T-helper 2 cell (primary cell): ENCODE measurements at places on chromosomes 5 and 9.

- no peak for DNase-seq
Measured at GRCh38 chr9:105425816-105426433, 21.9 kb upstream of the FSD1L start.

DNA sequence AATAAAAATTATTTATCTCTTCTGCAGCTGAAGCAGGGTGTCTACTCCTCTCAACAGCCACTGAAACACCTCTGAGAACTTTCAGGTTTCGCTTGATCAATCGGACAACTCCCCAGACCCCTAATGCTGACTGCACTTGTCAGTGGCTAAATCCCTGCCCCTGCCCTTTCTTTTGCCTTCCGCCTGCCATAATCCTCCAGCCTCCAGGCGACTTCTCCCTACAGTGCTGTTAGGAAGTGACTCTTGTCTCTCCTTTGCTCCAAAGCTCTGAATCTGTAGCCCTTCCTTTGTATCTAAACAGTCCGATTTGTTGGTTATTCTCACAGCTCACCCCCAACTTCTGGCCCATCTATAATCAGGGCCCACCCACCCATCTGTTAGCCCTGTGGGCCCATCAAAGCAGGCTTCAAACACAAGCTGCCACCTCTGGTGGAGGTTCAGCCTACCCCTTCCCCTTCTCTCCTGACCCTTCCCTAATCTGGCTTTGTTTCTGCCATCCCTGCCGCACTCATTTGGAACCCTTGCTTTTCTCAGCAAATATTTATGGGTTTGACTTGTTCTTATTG is 53.7 kb upstream of the IFNK start:
- DNase-seq: no peak

DNA sequence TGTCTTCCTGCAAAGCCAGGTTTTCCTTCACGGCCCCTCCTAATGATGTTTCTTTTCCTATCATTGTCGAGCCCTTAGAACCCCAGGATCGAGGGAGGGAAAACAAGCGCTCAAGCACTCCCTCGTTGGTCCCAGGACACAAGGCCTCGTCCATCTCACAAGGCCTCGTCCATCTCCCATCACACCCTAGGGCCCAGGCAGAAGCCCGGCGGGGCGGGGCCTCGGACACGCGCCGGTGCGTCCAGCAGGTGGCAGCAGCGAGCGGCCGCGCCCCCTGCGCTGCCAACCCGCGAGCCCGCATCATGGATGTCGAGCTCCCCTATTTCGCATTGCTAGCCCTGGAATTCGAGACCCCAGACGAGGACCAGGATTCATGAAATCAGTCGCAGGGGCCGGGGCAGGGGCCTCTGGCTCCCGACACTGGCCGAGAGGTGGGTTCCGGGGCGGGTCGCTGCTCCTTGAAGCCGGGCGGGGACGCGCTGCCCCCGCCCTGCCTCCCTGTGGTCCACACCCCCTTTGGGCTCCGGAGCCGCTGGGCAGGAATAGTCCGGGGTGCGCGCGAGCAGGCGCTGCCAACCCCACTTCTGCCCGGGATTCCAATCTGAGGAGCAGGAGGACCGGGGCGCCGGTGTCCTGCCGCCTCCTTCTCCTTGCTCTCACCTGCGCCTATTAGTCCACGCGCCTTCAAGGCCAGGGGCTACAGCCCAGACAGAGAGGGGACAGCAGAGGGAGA is at the start of gene ABLIM3:
ABLIM3 (plus strand) TSS at position 270 of the 733 bp plus-strand sequence. CDS start 603 bp downstream, outside the sequence.
- DNase-seq: peak; percentile 64

- DNase-seq: no peak
Measured at GRCh38 chr9:16396389-16396788, 474.1 kb downstream of the BNC2 start.

GRCh38 chr5:124262470-124262869 is 484.0 kb downstream of the ZNF608 start:
- no peak for DNase-seq

DNA sequence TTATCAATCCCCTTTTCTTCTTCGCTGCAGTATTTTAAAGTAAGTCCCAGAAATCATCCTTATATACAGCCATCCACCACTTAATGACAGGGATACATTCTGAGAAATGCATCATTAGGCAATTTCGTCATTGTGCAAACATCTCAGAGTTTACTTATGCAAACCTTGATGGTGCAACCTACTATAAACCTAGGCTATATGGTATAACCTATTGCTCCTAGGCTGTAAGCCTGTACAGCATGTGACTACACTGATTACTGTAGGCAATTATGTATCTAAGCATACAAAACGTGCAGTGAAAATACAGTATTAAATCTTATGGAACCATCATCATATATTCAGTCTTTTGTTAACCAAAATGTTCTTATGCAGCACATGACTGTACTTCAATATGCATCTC is 36.8 kb downstream of the SAXO1 start:
- no peak for DNase-seq

- no peak for DNase-seq
Measured at GRCh38 chr9:89588271-89588879, 16.4 kb upstream of the GADD45G start.

DNA sequence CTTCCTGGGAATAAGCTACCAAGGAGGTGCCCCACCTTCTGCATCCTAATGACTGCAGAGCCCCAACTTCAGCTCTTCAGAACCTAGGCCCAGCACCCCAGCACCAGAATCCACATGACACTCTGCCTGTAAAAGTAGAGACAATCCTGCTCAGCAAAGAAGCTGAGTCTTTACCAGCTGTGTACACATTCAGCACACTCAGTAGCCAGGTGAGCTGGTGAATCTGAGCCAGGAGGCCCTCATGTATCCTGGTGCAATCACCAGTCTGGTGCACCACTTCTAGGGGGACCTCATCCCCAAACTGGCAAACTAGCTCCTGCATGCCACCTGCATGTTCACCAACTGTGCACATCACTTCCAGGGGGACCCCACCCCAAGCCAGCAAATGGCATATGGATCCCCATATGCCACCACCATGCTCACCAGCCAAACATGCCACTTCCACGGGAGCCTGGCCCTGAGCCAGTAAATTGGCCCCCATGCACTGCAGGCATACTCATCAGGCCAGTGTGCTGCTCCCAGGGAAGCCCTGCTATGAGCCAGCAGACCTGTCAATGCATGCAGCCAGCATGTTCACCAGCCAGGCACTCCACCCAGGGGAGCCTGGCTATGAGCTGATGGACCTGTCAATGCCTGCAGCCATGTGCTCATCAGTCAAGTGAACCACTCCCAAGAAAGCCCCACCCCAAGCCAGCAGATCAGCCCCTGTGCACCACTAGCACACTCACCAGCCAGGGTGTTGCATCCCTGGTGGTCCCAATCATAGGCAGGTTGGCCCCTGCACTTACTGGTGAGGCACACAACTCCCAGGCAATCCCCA is 15.6 kb upstream of the BTNL9 start:
- no peak for DNase-seq

- no peak for DNase-seq
Measured at GRCh38 chr9:100465274-100465673, 7.7 kb upstream of the TMEFF1 start.

- DNase-seq: no peak
Measured at GRCh38 chr5:159536646-159537045, 206.4 kb upstream of the IL12B start.

DNA sequence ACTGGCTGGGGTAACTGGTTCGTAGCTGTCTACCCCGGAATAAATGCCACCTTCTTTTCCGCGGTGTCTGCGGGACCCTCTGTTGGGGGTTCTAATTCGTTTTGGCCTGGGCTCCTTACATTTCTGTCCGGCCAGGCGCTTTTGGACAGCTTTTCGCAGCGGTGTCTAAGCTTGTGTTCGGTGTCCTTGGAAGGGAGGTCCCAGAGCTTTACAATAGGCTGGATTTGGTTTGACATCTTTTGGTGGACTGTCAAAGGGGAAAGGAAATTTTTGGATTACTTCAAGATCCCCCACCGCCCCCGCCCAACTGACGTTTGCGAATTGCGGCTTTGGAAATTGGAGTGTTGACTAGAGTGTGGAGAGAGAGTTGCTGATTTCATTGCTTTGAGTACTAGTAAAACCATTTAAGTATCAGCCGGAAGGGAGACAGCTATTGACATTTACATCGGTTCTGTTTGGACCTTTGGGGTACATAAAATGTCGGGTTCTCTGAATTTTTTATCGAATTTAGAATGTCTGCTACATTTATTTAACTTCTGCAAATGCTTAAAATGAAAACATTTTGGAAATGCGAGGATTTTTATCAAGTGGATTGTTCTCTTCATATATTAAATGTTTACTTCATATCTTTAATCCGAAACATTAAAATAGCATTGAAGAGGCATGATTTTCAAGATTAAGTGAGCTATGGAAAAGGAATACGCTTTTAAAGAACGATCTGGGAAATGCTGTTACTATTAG is 4.7 kb upstream of the PURA start:
- DNase-seq: no peak

DNA sequence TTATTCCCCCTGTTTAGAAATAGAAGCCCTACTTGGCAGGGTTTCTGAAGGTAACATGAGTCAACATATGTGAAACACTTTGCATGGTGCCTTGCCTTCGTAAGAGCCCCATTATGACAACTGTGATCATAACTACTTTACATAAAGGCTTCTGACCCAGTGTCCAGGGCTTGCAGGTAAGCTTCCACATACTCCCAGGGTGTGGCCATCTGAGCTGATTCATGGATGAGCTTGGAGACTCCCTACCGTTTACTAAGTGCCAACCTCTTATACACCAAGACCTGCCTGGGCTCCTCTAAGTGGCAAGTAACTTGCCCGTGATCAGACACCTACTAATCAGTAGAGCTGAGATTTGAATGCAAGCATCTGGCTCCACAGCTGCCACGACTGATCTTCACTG is 62.8 kb upstream of the C5orf58 start:
- DNase-seq: no peak

GRCh38 chr5:28770307-28770706 is 1731.9 kb upstream of the CDH9 start:
- DNase-seq: no peak

DNA sequence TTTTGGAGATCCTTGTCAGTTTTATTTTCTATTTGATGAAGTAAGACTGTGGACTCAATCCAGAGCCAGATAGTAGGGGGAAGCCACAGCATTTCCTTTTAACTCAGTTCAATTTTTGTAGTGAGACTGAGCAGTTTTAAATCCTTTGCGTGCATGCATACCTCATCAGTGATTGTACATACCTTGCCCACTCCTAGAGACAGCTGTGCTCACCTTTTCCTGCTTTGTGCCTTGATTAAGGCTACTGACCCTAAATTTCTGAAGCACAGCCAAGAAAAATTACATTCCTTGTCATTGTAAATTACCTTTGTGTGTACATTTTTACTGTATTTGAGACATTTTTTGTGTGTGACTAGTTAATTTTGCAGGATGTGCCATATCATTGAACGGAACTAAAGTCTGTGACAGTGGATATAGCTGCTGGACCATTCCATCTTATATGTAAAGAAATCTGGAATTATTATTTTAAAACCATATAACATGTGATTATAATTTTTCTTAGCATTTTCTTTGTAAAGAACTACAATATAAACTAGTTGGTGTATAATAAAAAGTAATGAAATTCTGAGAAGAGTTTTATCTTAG is 17.8 kb downstream of the DIMT1 start:
- DNase-seq: no peak

GRCh38 chr9:97441729-97442128 is 29.8 kb downstream of the TDRD7 start:
- no peak for DNase-seq

GRCh38 chr5:96703384-96703920 is 41.3 kb downstream of the CAST start:
- DNase-seq: peak; percentile 60

DNA sequence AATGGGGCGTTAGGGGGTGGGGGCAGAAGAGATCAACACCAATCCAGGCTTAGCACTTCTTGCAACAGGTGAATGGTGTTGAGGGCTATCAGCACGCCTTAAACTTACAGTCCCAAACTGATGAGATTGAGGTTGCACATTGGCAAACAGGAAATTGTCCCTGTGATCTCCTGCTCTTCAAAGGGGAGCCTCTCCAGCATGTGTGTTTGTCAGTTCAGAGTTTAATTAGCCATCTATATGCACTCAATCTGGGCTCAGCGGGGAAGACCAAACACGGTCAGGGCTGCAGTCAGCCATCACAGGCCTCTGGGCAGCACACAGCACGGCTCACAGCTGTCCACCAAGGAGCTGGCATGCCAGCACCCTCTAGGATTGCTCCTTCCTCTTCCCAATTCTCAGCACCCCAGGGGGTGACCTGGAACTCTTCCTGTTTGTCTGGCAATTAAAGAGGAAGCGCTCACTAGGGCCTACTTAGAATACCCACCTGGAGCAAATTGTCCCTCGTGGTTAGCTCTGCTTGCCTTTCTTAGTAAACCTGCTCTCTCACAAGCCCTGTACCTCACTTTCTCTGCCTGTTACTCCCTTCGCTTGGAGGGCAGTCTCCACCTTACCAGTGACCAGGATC is 217.4 kb downstream of the SLIT3 start:
- DNase-seq: no peak

DNA sequence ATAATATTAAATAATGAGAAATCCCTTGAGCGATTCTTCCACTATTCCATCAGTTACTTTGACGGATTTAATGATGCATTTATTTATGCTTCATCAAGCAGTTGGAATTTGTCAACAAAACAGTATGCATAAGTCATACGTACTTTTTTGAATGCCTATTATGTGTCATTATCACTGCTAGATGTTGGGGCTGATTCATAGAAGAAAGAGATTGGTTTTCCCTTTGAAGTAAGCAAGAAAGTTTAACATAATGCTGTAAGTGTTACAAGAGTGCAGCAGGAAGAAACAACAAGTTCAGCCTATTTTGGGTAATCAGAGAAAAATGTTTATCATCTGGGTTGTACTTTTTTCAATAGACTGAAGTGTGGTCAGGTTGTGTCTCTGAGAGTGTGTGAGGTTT is 121.2 kb upstream of the RANBP3L start:
- DNase-seq: peak; percentile 39

DNA sequence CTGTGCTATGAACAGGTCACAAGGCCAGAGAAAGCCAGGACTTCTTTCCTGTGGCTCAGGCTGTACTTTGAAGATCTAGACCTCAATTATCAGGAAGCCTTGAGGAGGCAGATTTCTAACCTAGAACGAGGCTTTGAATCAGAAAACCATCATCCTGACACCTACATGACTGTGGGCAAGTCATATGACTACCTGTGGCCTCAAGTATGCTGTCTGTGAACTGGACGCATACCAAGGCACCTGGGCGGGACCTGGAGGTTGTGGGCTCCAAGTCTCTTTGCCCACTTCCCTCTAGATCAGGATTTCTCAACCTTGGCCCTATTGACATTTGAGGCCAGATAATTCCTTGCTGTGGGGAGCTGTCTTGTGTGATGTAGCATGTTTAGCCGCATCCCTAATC is 42.5 kb downstream of the KLF4 start:
- no peak for DNase-seq

GRCh38 chr9:71683598-71684235 is 84.6 kb downstream of the CEMIP2 start:
- DNase-seq: no peak

DNA sequence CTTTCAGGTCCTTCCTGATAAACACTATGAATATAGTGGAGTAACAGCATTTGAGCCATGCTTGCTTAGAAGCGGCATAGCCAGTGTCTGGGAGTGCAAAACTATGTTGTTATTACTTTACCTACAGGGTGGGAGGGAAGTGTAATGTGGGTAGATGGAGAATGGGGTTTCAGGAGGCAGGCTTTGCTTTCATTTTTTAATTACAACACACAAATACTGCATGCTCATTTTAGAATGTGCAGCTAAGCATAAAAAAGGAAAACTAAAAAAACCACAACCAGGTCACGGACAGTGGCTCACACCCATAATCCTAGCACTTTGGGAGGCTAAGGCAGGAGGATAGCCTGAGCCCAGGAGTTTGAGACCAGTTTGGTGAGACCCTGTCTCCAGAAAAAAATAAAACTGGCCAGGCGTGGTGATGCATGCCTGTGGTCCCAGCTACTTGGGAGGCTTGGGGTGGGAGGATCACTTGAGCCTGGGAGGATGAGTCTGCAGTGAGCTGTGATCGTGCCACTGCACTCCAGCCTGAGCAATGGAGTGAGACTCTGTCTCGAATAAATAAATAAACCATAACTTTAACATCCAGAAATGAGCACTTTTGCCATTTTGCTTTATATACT is 20.2 kb downstream of the HAVCR1 start:
- DNase-seq: no peak
